ENCODE measurements at places on chromosomes 11 and 22.

- no peak for DNase-seq
These were observed 32.2 kb downstream of the CDKN1C start for GRCh38 chr11:2853401-2853800.

GRCh38 chr22:19718456-19719049 lies 4.2 kb downstream of the SEPTIN5 start:
- DNase-seq: no peak

- no peak for DNase-seq
These were observed 89.8 kb upstream of the RTL6 start for GRCh38 chr22:44587737-44588310.

DNA sequence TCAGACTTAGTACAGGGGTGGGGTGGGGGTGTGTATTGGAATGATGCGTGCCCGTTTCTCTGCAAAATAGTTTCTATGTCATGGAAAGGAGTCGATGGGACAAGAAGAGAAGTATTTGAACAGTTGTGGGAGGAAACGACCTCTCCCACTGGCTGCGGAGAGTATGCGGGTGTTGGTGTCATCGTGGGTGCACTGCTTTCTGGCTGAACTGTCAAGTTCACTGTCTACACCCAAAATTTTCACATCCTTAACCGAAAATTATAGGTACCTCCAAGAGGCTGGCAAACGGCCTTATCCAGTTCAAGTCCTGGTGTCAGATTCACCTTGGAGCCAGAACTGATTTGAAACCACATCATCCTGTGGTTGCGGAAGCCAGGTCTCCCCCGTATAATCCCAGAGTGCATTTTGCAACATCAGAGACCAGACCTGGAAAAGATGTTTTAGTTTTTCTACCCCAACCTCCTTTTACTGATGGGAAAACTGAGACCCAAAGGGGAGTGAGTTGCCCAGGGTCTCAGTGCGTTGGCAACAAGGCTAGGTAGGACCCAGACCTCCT lies 497 bp upstream of the SSRP1 start:
- DNase-seq: no peak

DNA sequence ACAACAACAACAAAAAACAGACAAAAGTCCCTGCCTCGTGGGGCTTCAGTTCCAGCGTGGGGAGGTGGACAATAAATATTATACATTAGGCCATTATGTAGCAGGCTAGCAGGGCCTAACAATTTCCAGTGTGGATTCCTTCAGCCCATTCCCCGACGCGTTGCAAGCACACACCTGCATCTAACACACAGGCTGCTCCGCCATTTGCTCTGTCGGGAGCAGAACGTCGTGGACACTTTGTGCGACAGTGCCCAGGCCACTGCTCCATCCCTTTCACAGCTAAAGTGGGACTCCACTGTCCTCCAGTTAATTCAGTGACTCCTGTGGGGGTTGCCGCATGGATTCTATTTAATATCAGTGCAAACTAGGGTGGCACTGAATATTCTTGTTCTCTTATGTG lies 10.9 kb upstream of the FGF3 start:
- DNase-seq: no peak

DNA sequence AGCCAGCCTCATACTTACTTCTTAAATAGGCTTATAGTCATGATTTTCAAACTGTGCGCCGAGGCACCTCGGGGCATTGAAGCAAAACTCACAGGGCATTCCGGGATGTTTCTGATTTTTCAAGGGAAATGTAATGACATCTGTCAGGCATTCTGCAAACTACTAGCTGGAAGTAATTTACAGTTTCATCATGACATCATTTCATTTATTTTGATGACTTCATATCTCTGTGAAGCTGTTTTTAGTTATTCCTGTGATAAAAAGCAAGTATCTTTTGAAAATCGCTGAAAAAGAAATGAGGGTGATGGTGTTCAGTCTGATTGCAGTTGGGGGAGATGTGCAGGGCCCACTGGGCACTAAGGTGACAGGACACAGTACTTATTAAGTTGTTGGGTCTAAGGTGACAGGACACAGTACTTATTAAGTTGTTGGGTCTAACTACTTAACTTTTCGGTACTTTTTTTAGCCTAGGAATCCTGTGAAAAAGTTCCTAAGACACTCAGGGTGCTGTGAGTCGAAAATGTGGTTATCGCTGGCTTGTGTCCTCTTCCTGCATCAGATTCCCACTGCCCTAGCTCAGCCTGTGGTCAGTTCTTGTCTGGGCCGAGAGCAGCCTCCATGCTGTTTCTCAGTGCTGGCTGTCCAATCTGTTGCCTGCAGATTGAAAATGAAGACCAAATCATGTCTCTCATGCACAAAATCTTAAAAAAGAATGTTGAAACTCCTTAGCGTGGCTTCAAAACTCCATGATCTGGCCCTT lies 42.6 kb downstream of the APLP2 start:
- no peak for DNase-seq

DNA sequence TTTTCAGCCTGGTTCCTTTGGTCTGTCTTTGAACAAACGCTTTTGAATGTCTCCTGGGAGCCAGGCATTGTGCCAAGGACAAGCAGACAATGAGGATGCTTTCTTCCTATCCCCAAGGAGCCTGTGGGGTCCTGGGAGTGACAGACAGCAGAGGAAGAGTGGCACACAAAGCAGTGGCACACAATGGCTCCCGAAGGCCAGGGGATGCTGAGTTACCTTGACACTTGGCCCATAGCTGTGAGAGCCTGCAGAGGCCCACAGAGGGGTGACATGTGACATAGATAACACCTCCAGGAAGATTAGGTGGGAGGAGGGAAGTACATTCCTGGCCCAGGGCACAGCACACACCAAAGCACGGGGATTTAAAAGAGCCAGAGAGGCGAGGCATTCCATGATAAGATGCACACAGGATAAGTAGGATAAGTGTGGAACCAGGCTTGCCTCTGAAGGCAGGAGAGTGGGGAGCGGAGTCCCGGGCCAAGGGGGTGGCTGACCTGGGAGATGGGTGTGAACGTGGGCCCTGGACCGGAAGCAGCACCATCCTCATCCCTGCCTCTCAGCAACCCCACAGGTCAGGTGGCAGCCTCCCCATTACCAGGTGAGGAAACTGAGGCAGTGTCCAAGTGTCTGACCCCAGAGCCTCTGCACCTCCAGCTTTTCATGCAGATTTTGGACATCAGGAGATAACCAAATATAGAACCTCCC lies 6.3 kb downstream of the UPB1 start:
- DNase-seq: no peak

DNA sequence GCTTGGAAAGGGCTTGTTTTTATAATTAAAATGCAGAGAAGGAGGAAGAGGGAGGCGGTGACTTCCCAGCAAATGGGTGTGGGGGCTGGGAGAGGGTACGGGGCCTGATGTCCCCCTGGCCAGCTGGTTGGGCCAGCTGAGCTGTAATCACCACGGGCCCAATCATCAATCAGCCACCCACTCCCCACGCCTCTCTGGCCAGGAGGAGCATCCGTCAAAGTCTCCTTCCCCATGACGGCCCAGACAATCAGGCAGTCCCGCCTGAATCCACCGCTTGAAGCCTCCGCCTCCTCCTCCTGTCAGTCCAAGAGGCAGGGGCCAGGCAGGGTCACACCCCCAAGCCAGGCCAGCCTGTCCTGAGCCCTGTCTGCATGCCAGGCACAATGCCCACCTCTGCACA lies 13.3 kb upstream of the CABP7 start:
- no peak for DNase-seq

DNA sequence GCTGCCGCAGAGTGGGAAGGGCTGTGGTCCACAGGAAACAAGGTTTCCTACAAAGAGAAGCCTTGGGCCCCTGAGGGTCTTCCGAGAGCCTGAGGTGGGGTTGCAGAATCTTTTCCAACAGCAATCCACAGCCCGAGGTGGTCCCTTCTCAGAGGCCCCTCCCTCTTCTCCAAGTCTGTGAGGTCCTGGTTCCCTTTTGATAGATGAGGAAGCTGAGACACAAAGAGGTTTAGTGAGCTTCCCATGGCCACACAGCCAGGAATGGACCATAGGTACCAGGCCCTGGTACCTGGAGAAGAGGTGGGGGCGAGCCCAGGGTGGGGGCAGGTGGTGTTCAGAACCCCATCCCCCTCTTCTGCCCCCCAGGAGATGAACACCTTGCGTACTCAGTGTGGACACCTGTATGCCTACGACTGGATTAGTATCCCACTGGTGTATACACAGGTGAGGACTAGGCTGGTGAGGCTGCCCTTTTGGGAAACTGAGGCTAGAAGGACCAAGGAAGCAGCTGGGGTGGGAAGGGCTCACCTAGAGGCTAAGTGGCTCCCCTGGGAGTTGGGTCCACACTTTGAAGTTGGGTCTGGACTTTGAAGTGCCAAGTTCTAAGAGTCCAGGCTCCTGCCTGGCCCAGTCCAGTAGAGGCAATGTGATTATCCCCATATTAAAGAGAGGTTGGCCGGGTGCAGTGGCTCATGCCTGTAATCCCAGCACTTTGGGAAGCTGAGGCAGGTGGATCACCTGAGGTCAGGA lies 7.0 kb downstream of the BEST1 start:
- no peak for DNase-seq

DNA sequence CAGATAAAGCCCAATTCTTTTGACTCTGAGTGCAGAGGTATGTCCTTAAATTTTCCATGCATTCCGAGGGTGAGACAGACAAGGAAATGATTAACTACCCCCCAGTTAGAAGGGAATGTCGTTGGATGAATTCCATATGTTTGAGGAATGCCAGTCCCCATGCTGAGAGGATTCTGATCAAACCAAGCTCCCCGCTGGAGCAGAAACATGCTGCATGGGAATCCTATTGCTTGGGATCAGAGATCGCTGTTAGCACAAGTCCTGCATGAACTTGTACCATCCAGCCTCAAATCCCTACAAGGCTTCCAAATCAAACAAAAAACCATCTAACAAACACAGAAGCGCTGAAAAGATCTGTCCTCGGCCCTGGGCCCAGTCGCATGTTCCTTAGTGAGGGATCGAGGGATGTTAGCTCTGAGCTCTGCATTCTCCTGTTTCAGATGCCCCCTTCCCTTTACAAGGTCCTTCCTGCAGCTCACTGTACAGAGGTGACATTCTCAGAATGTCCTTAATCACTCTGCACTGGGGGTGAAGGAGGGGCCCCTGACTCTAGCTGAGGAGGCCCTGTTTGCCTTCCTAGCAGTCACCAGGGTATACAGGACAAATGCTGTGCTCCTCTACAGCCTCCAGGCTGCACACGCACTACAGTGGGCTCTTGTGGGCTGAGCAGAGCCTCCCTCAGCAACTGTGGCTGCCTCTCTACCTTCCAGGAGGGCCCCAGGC lies 353.4 kb downstream of the TENM4 start:
- no peak for DNase-seq

DNA sequence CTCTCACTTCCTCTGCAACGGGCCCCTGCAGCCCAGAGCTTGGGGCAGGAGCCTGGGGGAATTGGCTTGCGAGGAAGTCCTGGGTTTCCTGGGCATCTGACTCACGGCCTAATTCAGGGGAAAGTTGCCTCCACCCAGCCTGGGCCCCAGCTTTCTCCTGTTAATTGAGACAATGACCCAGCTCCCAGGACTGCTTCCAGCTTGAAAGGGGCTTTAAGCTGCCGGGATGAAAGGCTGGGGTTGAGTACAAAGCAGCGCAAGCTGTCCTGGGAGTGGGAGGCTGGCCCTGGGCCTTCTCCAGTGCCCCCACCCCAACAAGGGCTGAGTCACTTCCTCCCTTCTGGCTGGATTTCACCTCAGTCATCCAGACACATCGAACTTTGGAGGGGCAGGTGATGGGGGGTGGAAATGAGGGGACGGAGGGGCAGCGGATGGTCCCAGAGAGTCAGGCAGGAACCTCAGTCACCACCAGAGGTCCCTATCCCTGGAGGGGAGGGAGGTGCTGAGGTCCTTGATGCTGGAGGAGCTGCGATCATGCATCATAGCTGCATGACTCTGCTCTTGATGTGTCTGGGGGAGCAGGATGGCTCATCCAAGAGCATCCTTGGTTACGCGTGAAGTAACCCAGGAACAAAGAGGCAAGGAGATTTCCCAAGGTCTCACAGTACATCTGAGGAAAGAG lies 30.1 kb upstream of the OAF start:
- DNase-seq: no peak

DNA sequence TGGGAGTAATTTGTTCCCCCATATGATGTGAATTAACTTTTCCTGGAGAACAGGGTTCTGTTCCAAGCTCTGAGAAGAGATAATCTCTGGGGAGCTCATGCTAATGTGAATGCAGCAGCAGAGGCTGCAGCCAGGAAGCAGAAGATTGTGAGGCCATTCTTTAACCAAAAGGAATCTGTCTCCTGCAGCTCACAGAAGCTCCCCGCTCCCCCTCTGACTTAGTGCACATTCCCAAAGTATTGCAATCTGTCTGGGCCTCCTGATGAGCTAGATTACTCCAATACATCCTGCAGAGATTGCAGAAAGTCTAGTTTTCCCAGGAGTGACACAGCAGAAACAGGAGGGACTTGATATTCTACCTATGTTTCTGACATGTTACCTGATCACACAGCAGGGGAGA lies 420.6 kb upstream of the FAT3 start:
- no peak for DNase-seq

DNA sequence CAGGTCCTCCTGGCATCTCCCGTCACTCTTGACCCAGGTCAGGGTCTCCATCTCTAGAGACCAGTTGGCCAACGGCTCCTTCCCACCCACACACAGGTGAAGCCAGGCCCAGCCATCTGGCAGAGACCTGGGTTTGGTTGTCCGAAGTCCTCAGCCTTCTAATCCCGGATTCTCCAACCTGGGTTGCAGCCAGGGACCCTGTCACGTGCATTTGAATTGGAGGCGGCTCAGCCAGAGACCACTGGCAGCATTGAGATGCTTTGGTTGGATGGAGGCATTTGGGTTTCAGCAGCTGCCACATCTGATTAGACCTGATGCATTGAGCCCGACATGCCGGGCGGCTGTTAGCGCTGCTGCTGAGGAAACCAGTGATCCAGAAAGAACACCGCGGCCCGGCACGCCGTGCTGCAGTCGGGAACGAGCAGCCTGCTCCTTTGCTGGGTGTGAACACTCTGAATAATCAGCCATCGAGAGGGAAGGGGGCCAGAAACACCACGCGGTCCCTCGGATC lies 163.2 kb downstream of the BRD1 start:
- DNase-seq: no peak

DNA sequence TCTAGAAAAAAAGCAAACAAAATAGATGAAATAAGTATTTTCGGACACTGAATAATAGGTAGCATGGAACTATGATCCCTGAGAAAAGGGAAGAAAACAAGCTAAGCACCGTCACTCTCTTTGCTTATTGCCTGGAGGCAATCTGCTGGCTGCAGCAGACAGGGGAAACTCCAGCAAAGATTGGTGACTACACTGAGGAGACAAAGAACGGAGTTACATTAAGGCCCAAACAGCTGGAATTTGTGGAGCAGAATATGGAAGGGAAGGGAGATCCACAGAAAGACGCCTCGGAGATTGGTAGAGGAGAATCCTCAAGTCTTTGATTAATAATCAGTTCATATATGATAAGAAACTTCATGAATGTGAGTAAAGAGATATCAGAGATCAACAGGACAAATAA lies 150.2 kb downstream of the TYR start:
- DNase-seq: no peak

GRCh38 chr11:60915248-60915914 lies 1.4 kb downstream of the TMEM109 start:
- peak; percentile 35 for DNase-seq

- no peak for DNase-seq
These were observed 4.0 kb downstream of the DSCAML1 start for GRCh38 chr11:117792992-117793391.
